HepG2 (cell line): ENCODE measurements at places on chromosomes 3 and 15.

GRCh38 chr15:74565381-74566085 is 24.5 kb downstream of the ARID3B start:
- no peak for DNase-seq

- DNase-seq, result no peak
Observed at GRCh38 chr15:70262171-70262570, 164.5 kb upstream of the TLE3 start.

DNA sequence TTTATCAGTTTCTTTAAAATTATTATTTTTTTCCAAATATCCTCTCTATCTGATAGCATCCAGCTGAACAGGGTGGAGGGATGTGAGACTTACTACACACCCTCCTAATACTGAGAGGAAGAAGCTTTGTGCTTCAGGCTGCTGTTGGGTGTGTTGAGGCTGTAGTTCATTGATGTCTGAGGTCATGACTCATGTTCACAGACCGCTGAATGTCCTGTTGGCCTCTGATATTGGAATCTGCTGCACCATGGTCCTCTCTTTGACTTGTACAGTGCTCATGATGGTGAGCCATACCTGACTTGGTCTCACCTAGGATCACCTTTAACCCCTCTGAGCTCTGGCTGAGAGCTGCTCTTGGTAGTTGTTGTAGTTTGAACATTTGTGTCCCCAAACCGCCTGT is 302.9 kb downstream of the SATB1 start:
- DNase-seq, result no peak

DNA sequence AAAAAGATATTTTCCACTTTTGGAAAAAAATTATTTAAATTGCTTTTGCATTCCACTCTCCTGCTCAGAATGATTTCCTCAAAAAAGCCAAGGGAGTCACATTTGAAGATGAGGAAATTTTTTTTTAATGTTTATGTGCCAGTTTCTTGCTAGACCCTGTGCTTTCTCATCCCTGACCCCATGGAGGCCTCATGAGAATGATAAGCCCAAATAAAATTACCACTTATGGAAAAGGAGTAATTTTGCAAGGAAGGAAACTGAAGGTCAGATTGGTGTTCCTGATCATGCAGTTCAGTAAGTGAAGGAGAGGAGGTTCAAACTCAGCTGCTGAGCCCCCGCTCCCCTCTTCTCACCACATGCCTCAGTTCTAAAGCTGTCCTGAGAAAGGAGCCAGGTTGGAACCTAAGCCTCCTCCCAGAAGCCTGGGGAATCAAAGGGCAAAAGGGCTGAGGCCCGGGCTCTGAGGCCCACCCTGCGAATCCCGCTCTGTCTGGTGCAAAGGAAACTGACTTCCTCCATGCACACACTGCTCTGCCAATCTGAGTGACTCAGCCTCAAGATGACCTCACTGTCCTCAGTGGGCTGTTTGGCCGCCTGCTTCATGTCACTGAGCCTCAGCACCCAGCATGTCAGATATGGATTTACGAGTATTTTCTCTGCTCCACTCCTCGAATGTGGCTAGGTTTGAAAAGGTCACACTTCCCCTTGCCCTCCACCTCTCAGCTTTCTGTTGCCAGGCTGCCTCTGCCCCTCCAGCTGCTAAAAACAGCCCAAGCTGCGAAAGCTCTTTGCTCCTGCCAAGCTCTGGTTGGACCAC is 56.9 kb upstream of the FLNB start:
- peak; percentile 62 for DNase-seq

DNA sequence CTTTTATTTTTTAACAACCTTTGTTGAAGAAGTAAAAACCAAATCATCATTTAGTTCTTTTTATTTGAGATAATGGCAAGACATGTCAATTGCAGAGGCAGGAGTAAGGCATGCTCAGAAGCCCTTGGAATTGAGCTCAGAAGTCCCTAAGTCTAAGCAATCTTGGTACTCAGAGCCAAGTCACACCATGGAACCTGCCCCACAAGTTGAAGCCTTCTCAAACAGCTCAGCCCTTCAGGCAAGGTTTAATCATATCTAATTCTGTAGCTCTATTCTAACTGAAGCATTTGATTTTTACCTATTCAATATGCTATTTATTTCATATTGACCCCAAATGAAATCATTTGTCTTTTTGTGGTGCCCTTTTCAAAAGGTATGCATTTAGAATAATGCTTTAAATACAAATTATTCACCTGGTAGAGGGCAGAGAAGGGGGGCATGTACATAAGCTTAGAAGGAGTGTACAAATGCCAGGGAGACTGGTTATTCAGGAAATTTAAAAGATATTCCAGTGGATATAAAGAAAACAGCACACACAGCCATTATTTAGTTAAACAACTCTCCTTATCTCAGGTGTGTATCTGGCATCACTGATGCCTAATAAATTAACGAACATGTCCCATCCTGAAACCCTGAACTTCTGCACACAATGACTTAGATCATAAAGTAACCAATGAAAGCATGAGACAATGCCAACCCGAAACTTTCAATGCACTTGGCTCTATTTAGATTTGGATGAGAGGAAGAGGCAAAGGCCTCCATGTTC is 26.2 kb upstream of the TOP2B start:
- no peak for DNase-seq

DNA sequence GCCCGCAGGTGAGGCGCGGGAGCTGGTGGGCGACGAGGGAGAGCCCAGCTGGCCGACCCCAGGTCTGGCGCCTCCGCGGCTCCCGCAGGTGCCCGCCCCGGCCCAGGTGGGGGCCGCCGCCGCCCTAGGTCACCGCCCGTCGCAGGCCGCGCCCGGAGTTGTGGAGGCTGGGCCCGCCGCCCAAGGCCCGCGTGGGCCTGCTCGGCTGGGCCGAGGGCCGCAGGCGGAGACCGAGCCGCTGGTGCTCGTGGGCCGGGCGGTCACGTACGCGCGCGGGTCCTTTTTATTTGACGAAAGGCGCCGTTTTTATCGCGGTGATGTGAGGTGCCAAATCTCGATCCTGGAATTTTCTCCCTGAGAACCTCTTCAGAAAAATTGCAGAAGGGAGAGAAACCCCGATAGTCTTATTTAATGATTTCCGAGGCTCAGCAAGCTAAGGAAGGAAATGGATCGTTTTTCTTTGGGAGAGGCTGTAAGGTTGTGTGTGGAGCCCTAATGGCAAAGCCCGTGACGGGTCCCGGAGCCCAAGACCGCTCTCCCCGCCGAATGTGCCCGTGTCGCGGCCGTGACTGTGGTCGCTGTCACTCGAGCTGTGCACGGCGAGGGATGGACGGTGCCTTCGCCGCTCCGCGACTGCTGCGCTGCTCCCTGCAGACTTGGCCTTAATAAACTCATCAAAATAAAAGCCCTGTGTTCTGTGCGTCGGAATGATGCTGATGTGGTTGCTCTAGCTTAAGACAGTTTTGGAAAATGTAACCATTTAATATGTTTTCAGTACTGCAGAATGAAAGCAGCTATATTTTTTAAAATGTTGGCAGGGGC is 612 bp downstream of the APPL1 start:
- no peak for DNase-seq

DNA sequence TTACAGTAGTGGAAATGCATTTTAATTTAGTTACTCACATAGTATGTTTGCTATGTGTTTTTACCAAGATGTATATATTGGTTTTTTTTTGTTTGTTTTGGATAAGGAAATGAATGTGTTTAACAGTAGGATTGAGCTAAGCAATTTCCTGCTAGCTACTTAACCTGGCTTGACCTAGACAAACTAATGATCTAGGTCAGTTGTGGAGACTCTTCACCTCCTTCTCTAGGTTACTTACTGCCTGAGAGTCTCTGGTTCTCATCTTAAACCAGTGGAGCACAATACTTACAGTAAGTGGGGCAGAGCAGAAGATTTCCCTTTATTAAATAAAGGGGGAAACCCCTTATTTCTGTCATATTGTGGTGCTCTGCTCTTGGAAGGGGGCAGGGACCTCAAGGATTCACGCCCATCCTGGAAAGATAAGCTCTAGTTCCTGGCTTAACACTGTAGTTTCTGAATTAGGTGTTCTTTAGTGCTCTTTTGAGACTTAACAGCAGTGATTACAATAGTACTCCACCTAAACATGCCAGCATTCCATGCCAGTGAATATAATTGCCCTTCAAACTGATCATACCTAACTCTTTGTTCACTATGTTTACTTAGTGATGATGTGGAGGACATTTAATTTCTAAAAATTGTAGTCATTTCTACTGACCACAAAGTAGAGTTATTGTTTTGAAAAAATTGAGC is 79.9 kb downstream of the UBP1 start:
- peak; percentile 41 for DNase-seq

DNA sequence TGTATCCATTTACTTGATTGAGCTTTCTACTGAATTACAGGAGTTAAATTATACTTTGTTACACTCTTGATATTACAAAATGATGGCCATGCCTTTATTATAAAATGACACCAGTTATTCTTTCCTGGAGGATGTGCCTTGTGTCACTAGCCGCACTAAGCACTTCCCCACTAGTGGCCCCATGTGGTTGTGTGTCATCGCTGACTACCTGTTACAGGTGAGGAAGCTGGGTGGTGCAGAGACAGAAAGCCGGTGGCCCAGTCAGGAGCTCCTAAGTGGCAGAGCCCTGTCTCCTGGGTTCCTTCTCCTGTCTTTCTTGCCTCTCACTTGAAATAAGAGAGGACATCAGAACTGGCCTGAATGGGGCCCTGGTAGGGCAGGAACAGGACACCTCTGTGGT is 96.8 kb downstream of the IGF1R start:
- DNase-seq, result no peak

- DNase-seq, result no peak
Observed at GRCh38 chr15:63221346-63221745, 31.9 kb downstream of the RAB8B start.
